Activated CD8-positive, alpha-beta memory T cell treated with anti-CD3 and anti-CD28 coated beads for 48 hours (primary cell): ENCODE measurements at places on chromosomes 2 and 18.

DNA sequence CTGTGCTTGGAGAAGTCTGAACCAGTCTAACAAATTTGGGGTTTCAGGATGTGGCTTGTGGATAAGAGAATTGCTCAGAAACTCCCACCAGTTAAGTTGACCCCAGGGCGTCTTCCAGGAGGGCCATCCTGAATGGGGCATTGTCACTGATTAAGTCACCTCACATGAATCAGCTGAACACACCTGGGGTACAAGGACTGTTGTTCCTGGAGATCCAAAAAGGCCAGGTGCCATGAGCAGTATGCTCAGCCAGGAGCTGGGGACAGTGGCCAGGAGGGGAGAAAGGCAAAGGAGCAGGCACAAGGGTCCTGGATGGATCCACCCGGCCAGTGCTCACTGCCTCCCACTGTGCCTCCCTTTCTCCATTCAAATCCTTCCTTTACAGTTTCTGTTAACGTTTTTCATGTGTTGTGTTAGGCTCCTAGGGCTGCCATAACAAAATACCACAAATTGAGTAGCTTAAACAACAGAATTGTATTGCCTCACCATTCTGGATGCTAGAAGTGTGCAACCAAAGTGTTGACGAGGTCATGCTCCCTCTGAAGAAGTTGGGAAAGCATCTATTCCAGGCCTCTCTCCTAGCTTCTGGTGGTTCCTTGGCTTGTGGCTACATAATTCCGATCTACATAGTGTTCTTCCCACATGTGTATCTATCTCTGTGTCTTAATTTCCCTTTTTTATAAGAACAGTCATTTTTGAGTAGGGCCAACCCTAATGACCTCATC, 33.4 kb downstream of the TRABD2A start:
- no peak for DNase-seq

GRCh38 chr18:39843546-39843945, 2111.5 kb upstream of the PIK3C3 start:
- no peak for DNase-seq

GRCh38 chr18:76465630-76466409, 29.2 kb downstream of the ZNF516 start:
- DNase-seq: no peak

DNA sequence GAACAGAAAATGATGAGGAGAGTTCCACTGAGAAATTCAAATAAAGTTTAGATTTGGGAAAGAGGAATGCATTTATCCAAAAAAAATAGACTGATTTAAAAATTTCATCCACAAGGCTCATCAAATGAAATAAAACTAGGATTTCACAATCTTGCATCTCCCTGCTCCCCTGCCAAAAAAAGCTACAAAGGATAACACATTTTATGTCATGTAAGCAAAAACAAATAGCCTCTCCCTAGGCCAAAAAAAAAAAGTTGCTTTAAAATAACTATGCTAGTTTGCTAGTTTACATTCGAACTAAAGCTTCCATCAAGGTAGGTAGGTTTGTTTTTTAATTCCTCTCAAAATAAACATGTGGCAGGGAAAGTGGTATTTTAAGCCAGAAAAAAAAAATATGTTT, 465.5 kb upstream of the ID2 start:
- no peak for DNase-seq

GRCh38 chr2:69945441-69945840, 16.0 kb downstream of the ASPRV1 start:
- no peak for DNase-seq

- no peak for DNase-seq
Observed at GRCh38 chr18:71209944-71210343, 921.1 kb downstream of the SOCS6 start.

GRCh38 chr2:128714851-128715312, 396.2 kb upstream of the HS6ST1 start:
- DNase-seq: no peak

DNA sequence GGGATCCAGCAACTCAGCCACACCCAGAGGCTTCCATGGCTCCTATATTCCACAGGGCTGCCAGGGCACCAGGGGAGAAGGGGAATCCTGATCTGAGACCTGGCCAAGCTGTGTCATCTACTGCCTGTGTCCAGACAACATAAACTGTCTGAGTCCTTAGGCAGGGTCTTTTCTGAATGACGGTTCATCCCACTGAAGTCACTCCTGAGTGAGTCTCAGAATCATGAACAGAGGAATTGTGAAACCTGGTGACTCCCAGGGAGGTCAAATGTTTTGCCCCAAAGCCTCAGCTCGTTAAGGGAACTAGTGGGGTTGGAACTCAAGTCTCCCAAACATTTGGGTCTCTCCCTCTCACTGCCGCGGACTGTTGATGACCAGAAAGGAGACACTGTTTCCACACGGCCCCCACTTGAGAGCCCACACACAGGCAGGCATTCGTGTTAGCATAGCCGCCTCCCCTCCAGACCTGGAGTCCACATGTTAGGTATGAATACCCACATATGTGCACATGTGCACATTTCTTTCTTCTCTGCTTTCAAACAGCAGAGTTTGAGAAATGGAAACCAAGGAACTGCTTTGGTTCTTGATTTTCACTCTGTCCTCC, 125.0 kb upstream of the MSH6 start:
- DNase-seq: no peak
